ENCODE measurements at places on chromosomes 12 and 14. TPM values are rescaled to one million over a fixed set of nuclear protein-coding genes. Genes with fewer than 3 reads are reported as not detected.

CFL2 gene
- total RNA-seq = 128 TPM

LMNTD1 gene
- not detected for total RNA-seq

SPTB gene
- total RNA-seq = 1.2 TPM

CCDC175 gene
- total RNA-seq = not detected

C12orf42 gene
- not detected for total RNA-seq

RPS6KA5 gene
- 1.7 TPM for total RNA-seq

TMEM132D gene
- total RNA-seq = 0.98 TPM

RNASE3 gene
- total RNA-seq = not detected

CCDC38 gene
- not detected for total RNA-seq

VDR gene
- 22.9 TPM for total RNA-seq

- no peak for DNase-seq
Observed at GRCh38 chr12:64044191-64044590, 177.9 kb downstream of the KICS2 start.

DNA sequence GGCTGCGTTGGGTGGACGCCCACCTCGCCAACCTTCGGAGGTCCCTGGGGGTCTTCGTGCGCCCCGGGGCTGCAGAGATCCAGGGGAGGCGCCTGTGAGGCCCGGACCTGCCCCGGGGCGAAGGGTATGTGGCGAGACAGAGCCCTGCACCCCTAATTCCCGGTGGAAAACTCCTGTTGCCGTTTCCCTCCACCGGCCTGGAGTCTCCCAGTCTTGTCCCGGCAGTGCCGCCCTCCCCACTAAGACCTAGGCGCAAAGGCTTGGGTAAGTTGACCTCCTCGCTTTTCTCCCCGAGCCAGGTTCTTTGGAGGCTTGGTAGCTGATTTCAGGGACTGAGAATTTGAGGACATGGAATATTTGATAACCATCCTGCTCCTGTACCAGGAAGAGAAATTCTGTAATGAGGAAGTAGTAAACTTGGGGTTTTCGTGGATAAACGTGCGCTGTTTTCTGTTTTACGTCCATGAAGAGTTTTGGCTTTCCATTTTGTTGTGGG lies 530 bp downstream of the APAF1 start:
- no peak for DNase-seq

GRCh38 chr14:103624860-103625259 lies 4.2 kb upstream of the KLC1 start:
- DNase-seq = peak; percentile 81

DNA sequence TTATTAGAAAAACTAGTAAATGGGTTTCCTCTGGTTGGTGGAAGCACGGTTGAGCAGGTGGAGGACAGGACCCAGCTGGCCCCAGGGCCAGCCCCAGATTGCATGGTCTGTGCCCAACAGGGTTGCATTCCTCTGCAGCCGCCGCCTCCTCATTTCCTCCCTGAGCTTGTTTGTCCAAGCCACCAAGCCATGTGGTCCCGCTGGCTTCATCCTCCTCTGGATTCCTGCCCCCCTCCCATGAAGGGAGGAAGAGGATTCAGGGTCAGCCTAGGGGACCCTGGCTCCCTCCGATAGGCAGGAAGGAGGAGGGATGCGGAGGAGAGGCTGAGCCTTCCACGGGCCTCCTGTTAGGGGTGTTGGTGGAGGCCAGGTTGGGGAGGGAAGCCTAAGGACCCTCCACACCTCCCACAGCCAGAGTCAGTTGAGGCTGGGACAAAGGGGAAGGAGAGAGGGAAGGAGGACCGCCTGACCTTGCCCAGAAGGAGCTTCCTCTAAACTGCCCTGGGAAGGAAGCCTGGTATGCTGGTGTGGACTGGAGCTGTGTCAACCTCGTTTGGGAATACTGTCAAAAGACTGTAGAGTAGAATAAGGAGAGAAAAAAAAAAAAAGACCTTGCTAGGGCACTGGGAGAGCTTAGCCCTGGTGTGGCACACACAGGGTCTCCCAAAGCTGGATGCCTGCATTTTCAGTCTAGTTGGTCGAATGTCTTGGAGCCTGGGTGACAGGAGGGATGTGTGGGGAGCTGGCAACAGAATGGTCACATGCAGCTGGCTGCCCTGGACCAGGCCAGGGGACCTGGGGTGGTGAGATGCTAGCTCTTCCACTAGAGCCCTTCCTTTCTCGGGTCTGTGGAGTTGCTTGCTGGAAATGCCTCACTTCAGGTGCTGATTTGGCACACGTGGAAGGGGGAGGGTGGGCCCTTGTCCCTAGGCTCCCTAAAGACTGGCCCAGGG lies 42.4 kb downstream of the PLEKHG3 start:
- no peak for DNase-seq

GRCh38 chr12:107302649-107303341 lies 209.4 kb upstream of the CRY1 start:
- no peak for DNase-seq

DNA sequence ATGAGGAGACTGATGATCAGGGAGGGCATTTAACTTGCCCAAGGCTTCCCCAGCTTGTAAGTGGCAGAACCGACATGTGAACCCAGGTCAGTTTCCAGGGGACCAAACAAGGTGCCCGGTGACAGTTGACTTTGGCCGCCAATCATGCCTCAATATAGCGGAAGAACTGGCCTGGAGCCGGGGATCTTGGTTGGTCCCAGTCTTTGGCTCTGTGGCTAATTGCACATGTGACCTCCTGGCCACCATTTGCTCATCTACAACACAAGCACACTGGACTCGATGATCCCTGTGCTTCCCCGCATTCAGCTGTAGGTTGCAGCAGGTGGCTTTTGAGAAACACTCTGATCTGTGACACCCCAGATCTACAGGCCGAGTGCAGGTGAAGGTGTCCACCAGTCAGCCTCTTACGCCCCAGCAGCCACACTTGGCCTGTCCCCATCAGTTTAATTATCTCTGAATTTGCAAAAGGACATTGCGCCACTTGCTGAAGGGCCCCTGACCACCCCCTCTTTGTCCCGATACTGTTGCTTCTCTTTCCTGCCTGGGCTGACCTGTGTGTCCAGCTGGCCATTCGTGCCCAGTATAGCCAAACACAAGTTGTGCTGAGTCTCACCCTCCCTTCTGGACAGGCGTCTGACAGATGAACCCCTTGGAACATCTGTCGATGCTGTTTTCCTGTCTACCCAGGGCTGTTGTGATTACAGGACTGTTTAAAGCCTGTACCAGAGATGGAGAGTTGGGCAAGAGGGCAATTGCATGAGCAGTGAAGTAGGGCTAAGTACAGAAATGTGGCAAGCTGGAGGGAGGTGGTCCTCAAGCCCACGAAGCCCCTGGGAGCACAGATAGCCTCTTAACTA lies 14.1 kb downstream of the ACACB start:
- DNase-seq = no peak

DNA sequence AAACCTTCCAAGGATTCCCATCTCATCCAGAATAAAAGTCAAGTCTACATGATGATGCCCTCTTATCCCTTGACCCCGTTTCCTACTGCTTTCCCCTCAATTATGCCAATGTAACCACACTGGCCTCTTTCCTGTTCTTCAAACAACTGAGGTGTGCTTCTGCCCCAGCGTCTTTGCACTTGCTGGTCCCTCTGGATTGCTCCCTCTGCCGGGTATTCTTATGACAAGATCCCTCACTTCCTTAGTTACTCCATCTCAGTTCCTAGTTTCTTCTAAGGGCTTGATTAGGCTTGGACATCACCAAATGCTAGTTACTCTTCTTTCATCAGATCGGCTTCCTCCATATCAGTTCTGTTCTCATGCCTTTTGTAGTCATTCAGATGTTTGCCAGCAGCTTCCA lies 32.7 kb upstream of the PELI2 start:
- DNase-seq = no peak

- no peak for DNase-seq
Observed at GRCh38 chr12:77357655-77358054, 292.3 kb upstream of the E2F7 start.

DNA sequence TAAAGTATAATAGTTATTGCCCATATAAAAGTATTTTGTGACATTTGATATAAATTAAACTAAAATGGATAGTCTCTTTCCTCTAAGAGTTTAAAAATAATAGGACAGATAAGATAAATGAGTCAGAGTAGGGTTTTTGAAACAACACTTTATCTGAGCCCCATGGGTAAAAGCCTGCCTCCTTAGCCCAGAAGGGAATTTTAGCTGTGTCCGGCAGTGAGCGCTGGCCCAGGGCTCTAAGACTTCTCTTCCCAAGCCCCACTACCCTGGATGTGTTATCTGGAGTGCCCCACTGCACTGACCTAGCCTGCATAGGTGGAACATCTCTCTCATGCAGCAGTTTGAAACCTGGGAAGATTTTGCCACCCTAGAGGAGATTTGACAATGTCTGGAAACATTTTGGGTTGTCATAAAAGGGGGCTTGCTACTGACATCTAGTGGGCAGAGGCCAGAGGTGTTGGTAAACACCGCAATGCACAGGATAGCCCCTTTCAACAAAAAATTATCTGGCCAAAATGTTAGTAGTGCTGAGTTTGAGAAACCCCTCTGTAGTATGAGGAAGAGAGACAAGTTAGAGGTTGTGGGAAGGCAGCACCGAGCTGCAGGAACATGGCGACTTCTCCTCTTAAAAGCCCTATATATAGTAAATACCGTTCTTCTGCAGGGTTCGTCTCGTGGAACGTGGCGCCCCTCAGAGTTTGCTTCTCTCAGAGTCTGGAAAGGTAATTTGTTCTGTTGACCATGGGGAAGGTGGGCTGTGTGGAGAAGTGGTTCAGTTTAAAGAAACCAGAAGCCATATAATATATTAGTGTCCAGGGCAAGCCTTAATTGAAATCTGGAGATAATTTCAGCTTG lies 29.3 kb upstream of the ATF1 start:
- peak; percentile 38 for DNase-seq

- DNase-seq = no peak
Observed at GRCh38 chr14:39276005-39276404, 42.3 kb downstream of the MIA2 start.

GRCh38 chr14:74913986-74914573 lies 9.0 kb downstream of the RPS6KL1 start:
- peak; percentile 58 for DNase-seq

DNA sequence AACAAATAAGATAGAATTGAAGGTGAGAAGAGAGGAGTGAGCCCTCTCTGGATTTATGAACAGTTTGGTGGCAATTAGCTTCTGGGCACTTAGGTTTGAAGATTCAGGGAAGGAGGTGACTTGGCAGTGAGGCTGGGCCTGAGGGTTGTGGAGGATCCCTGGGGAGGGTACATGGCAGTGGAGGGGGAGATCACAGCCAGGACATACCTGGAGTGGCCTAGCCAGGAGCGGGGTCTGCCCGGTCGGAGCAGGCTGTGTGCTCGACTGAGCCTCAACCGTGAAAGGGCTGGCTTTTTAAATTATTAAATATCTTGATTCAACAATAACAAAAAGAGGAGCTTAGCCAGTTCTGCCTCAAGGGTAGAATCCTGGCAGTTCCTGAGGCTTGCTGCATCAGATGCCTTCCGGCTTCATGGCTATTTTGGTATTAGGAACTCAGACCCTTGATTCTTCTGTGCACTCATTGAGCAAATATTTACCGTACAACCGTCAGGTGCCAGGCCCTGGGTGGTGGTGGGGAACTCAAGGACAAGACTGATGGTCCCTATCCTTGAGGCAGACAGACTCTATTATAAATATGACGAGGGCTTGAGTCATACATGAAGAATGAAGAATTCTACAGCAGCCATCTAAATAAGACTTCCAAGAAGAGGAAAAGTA lies 73.4 kb downstream of the SPTB start:
- peak; percentile 89 for DNase-seq

GRCh38 chr12:17588968-17589367 lies 501.0 kb downstream of the RERGL start:
- DNase-seq = no peak

- DNase-seq = no peak
Observed at GRCh38 chr12:28409892-28410291, 219.6 kb downstream of the CCDC91 start.

DNA sequence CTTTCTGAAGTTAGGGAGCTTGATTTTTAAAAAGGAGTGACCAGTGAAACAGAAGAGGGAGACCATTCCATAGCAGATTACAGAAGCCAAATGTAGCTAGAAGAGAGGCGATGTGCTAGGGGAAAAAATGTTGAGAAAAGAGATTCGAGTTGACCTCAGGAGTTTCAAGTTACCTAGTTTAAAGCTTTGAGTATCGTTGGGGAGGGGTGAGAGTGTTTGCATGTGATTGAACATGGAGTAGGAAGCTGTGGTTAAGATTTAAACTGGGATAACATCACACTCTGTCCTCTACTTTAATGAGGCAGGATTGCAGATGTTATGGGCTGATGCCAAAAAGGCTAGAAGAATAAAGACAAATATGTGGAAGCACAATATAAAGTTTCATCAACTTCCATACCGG lies 3.7 kb downstream of the LETMD1 start:
- DNase-seq = no peak

DNA sequence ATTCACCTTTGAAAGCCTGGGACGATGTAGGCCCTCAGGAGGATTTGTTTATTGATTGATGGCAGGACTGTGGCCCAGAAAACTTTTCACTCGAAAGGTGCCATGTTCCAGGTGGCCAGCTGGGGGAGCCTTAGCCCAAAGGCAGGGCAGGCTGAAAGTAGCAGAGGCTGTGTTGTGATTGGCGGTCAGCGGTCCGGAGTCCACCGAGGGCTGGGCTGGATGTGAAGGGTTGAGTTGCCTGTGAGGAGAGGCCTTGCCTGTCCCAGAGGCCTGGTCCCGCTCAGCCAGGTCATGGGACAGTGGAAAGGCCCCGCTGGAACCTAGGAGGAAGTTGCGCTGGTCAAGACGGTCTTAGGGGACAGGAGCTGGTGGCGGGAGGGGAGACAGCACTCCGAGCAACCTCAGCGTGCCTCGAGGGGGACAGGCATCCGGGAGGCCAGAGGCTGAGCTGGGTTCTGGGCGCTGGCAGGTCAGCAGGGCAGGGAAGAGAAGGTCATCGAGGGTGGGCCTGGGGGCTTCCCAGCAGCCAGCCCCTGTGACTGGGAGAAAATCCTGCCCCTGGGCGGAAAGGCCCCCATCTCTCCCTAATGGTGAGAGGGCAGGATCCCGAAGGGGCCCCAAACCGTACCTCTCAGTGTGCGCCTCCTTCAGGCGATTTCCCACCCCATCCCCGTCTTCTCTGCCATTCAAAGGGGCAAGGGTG lies 26.3 kb downstream of the CMA1 start:
- peak; percentile 22 for DNase-seq

DNA sequence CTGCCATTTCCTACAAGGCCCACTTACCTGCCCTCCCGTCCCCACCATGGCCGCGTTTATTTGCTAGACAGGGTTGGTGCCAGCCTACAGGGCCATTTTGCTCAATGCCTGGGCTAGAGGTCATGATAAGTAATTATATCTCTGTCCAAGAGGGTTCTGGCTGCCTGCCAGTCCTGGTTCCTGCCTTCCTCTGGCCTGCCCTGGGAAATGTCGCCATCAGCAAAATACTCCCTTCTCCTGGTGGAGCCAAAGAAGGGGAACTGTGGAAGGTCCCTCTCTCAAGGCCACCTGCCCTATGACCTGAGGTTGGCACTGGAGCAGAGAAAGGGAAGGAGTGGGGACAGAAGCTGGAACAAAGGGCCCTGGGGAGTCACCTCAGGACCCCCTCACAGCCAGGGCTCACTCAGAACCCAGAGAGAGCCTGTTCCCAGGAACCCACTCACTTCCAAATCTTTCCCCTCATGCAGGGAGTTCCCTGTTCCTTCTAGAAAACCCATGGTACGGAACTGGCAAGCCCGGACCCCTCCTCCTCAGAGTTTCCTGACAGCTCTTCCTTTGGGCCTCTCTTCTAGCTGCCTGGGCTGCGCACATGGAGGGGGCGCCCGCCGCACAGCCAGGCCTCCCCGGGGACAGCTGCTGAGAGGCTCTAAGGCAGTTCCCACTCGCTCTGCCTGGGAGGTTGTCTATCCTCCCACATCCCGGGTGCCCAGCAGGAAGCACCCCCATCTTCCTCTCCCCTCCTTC lies 280.5 kb downstream of the DPF3 start:
- DNase-seq = peak; percentile 67
